ENCODE measurements at places on chromosomes 12 and 14. TPM values are rescaled to one million over a fixed set of nuclear protein-coding genes. Genes with fewer than 3 reads are reported as not detected.

SLCO1B1 gene
- total RNA-seq = not detected

NOVA1 gene
- total RNA-seq = 56.7 TPM

SMCO2 gene
- not detected for total RNA-seq

NKX2-8 gene
- not detected for total RNA-seq

FOXA1 gene
- not detected for total RNA-seq

LUM gene
- 39.9 TPM for total RNA-seq

PTGR2 gene
- 15.6 TPM for total RNA-seq

HPD gene
- total RNA-seq = 0.94 TPM
